ENCODE measurements at places on chromosomes 1 and 21.

DNA sequence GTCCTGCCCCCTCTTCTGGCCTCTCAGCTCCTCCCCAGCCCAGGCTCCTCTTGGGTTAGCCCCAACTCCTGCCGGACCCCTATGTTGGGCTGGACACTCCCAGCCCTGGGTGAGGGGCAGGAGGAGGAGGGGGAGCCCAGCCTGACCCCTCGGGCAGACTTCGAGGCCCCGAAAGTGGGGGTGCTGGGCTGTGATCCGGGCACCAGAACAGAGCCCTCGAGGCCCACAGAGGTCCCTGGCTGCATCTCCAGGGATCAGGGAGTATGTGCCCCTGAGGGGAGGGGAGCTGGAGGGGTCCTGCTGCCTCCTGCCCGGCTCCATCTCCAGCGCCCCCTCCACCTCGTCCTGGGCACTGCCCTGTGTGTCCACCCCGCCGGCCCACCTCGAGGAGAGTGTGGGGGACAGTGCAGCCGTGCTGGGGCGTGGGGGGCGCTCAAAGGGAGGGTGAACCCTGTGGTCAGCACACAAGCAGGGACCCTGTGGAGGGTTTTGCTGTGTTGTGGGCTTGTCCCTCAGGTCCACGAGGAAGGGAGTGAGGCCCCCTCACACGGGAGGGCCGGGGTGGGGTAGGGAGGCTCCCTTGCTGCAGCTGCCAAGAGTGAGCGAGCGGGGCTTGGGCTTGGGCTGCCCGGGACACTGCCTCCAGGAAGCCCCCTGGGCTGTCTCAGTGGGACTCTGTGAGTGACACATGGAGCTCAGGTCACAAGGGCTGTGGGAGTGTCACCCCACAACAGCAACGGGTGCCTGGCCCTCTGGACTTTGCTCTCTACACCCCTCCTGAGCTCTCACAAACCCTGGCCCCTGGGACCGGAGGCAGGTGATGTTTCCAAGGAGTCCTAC, 54.4 kb downstream of the COL18A1 start:
- DNase-seq = no peak

GRCh38 chr1:161706482-161707347, at the start of gene FCRLA:
Gene FCRLA (plus strand): TSS chr1:161707229. CDS start chr1:161707265, 36 bp downstream.
- DNase-seq = no peak

- no peak for DNase-seq
Measured at GRCh38 chr1:171299342-171299741, 14.6 kb upstream of the FMO4 start.

- no peak for DNase-seq
Measured at GRCh38 chr1:23114424-23115079, 54.1 kb downstream of the LUZP1 start.

- DNase-seq = no peak
Measured at GRCh38 chr21:26064506-26064905, 106.1 kb downstream of the APP start.

DNA sequence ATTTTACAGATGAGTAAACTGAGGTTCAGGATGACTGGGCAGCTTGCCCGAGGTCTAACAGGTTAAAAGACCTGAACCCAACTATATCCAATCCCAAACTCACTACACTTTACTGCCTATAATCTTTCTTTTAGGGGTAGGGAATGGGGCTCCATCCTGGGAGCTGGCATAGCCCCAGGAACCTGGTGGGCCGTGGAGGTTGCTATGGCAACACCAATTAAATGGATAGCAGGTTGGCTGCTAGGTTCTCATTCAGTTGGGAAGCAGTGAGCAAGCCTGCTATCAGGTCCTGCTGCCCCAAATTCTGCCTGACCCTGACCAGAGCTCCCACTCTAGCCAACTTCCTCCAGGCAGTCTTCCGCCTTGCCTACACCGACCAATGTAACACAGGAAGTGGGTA, 40.9 kb downstream of the LRP8 start:
- no peak for DNase-seq

- DNase-seq = no peak
Measured at GRCh38 chr1:240776237-240776636, 164.3 kb upstream of the GREM2 start.

GRCh38 chr1:199774433-199775089, 252.9 kb upstream of the NR5A2 start:
- DNase-seq = no peak

All from stimulated activated CD4-positive, alpha-beta T cell treated with anti-CD3 and anti-CD28 coated beads, Interleukin-1b, Interleukin-23, amount 100 ng/mL, for 4 hours (primary cell).